Ovary (tissue), 10 donors: ENCODE measurements at places on chromosomes 3 and 15. TPM values are rescaled to one million over a fixed set of nuclear protein-coding genes. Genes with fewer than 3 reads are reported as not detected.

The TIGIT gene
- not detected for total RNA-seq

The TTC21A gene
- total RNA-seq = 4.8 TPM

GRCh38 chr3:83003917-83004316 is 1242.5 kb upstream of the GBE1 start:
- H3K4me1 ChIP-seq = no peaks in the 10 kb centered on the region
- H3K27me3 ChIP-seq = no peaks in the 10 kb centered on the region
- DNase-seq = no peak
- no peak overlapping the region for H3K27ac ChIP-seq

DNA sequence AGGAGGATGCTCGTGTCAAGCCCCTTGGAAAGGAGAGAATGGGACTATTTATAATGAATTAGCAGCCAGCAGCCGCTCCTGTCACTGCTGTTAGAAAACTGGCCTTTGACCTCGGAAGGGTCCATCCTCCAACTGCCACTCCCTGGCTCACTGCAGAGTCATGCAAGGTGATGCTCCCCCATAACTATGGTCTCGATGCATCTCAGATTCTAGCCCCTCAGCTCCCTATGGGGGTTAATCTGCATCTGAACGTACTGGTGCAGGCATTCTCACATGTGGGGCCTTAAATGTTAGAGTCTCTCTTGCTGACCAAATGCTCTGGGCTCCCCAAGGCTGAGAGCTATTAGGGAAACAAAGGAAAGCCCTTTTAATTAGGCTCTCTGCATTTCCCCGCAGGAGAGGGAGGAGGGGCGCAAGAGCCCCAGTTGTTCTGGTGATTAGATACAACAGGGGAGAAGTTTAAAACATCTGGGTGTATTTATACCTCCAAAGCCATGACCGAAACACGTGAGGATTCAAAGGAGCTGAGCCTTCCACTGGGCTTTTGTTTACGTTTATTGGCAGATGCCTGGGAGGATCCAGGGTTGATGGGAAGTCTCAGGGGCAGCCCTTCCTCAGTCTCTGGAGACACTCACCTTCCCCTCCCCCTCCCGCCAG is 182.5 kb downstream of the OPA1 start:
- H3K4me3 ChIP-seq = no peak overlapping the region
- no peaks in the 10 kb centered on the region for H3K36me3 ChIP-seq
- no peaks in the 10 kb centered on the region for H3K27me3 ChIP-seq
- no peak for DNase-seq
- no peaks in the 10 kb centered on the region for H3K4me1 ChIP-seq

- DNase-seq = no peak
- H3K27ac ChIP-seq = no peak overlapping the region
- H3K27me3 ChIP-seq = no peaks in the 10 kb centered on the region
- H3K4me1 ChIP-seq = no peaks in the 10 kb centered on the region
These were observed 569.8 kb downstream of the VGLL3 start for GRCh38 chr3:86420990-86421739.

DNA sequence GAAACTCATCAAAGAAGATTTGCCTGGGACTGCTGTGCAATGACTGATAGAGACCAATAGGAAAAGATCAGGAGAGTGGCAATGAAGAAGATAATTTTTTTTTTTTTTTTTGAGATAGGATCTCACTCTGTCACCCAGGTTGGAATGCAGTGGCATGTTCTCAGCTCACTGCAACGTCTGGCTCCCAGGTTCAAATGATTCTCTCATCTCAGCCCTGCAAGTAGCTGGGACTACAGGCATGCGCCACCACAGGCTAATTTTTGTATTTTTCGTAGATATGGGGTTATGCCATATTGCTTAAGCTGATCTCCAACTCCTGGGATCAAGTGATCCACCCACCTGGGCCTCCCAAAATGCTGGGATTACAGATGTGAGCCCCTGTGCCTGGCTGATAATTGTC is 116.9 kb upstream of the CCNL1 start:
- H3K4me3 ChIP-seq = no peak overlapping the region
- H3K27me3 ChIP-seq = no peaks in the 10 kb centered on the region

- H3K4me1 ChIP-seq = no peaks in the 10 kb centered on the region
- H3K4me3 ChIP-seq = no peak overlapping the region
- no peak overlapping the region for H3K27ac ChIP-seq
- DNase-seq = no peak
These were observed 61.1 kb downstream of the PCCB start for GRCh38 chr3:136311261-136311660.

GRCh38 chr15:69652751-69653305 is 200.2 kb downstream of the RPLP1 start:
- no peak overlapping the region for H3K4me3 ChIP-seq
- H3K4me1 ChIP-seq = peaks cover 4% of the 10 kb centered on the region
- H3K36me3 ChIP-seq = no peaks in the 10 kb centered on the region
- H3K27ac ChIP-seq = no peak overlapping the region
- no peak for DNase-seq
